CD4-positive, alpha-beta T cell treated with Interleukin-1 beta for 1 hour (primary cell): ENCODE measurements at places on chromosomes 11 and 22.
A peak's percentile ranks its signal among the peaks of the same experiment; 100 is the strongest.

GRCh38 chr11:76368490-76368889, 12.4 kb downstream of the THAP12 start:
- DNase-seq: no peak

- no peak for DNase-seq
Observed at GRCh38 chr22:37276776-37277175, 5.5 kb upstream of the CYTH4 start.

DNA sequence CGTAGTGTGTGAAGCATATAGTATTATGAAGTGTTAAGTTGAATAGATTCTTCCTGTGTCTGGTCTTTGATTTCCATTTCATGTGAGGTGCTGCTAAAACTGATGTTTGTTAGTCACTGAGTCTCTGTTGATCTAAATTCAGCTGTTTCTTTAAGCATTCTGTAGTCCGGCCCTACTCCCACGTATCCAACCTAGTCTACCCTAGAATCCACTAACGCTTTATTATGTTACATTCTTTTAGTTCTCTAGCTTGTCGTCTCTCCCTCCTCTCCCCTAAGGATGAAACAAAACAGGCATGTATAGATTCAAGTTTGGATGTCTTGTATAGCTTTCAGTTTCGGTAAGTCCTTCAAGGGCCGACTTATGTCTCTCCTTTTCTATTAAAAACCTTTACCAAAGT, 4.1 kb downstream of the WEE1 start:
- DNase-seq: peak; percentile 37

DNA sequence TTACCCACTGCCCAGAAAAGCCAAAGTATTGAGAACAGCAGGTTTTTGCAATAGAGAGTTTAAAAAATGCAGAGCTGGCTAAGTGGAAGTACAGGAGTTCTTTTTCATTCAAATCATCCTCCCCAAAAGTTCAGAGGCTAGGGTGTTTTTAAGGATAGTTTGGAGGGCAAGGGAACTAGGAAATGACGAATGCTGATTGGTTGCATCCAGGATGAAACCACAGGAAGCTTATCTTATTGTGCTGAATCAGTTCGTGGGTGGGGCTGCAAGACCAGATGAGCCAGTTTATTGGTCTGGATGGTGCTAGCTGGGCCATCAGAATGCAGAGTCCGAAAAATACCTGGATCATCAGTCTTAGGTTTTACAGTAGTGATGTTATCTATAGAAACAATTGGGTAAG, 1427.1 kb downstream of the LRRC4C start:
- no peak for DNase-seq

GRCh38 chr11:31160504-31161422, 208.8 kb downstream of the DCDC1 start:
- no peak for DNase-seq

DNA sequence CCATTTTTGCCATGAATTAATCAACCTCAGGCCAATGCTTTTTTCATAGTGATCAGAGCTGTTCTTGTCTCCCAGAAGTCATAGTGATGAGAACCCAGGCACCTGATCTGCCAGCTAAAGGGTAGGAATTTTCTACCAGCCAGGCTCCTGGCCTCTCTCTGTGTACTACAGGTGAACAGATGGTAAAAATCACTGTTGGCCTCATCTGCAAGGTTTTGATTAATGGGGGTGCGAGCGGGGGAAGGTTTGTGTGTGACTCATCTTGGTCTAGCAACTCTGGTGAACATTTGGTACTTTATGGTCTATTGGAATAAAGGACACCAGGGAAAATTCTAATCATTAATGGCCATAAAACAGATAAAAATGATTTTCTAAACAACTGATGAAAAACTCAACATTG, 14.4 kb upstream of the APOL4 start:
- no peak for DNase-seq

DNA sequence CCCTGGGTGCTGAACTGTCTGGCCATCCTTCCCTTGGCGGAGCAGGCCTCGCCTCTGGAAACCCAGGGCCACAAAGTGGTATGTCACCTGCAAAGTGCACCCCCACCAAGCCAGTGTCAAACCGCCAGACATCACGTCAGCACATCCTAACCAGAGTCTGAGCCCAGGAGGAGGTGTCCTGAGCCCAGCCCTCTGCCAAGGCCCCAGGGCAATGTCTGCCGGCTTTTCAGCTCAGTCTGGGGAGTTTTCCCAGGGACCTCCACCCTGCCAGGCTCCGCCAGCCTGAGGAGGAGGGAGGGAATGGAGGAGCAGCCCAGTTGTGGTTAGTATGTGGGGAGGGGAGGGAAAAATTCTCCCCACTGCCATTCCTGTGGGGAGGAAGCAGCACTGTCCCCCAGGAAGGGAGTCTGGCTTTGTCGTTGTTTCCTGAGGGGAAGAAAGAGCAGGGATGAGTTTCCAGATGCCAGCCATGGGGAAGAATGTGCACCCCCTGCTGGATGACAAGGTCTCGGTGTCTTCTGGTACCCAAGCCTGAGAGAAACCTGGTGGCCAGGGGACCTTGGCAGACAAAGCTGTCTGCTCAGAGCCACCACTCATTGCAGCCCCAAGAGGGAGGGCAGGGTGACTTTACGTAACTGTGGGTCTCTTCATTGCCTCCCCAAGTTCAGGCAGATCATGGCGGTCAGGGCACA, 81.4 kb upstream of the CD82 start:
- DNase-seq: no peak

- no peak for DNase-seq
Observed at GRCh38 chr22:42947211-42947990, 67.5 kb downstream of the PACSIN2 start.

- DNase-seq: no peak
Observed at GRCh38 chr11:60367896-60368295, 10.4 kb upstream of the MS4A7 start.

DNA sequence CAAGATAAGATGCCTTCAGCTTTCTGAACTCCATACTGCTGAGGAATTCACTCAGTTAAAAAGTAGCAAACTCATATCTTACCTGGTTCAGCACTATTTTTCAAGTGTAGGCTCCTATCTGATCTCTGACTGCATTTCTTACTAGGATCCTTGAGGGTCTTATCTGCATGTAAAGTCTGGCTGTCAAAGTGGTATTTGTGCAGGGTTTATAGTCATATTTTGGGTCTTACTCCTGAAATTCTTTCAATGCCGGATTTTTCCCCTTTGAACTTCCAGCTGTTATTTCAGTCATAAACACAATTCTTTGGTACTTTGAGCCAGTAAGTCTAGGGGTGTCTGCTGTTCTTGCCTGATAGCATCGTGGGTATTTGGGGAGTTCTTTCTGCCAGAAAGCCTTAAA, 25.3 kb upstream of the NOX4 start:
- no peak for DNase-seq

GRCh38 chr22:49449811-49450446, 377.7 kb downstream of the BRD1 start:
- no peak for DNase-seq

DNA sequence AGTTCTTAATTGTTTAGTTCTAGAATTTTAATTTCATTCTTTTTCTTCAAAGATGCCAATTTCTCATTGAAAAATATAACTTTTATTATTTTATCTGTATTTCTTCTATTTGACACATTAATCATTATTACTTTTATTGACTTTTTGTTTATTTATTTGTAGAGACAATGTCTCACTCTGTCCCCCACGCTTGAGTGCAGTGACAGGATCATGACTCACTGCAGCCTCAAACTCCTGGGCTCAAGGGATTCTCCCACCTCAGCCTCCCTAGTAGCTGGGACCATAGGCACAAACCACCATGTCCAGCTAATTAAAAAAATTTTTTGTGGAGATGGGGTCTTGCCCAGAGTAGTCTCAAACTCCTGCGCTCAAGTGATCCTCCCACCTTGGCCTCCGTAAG, 30.3 kb upstream of the FBLN1 start:
- no peak for DNase-seq

DNA sequence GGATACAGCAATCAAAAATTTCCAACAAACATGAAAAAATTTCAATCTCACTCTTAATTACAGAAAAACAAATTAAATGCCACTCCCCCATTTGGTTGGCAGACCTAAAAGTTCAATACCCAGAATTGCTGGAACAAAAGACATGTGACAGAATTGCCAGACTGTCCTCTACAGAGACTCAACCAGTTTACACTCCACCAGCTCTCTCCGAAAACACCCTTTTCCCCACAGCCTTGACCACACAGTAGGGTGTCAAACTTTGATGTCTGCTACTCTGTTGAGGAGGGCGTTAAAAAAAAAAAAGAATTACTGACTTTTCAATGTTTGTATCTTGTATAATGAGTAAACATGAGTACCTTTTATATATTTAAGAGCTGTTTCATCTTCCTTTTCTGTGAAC, 44.7 kb upstream of the YPEL1 start:
- DNase-seq: peak; percentile 33

DNA sequence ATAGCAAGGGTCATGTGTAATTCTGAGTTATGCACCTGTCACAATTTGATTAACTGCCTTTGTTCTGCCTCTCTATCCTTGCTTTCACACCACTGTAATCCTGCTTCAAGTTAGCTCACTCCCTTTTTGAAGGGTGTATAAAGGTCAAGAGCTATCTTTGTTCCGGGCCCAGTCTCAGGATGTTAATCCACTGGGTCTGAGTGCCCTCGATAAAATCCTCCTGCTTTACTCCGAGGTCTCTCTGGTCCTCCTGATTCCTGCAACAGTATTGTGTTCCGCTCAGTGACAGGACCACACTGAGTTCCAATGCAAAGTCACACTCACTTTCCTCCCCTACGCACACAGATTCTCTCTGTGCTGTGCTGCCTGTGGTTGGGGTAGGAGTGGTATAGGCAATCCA, 186.5 kb downstream of the DYNC2H1 start:
- DNase-seq: no peak

DNA sequence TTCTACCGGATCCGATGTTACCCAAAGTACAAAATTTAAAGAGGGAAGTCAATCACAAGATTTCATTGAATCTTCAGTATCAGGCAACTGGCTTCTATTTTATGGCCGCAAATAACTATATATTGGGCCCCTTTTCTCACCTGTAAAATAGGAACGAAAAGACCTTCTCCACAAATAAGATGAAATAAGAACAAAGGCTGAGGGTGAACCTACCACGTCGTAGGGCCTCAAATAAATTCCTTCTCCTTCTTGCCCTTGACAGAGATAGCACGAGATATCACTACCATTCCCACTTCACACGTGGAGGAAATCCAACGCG, 794 bp upstream of the EMSY start:
- no peak for DNase-seq

- DNase-seq: no peak
Observed at GRCh38 chr11:119237515-119237914, 31.4 kb downstream of the CBL start.

- DNase-seq: no peak
Observed at GRCh38 chr11:103862094-103862801, 174.2 kb upstream of the DDI1 start.

GRCh38 chr11:1153105-1153950, 4.4 kb upstream of the MUC5AC start:
- DNase-seq: no peak
